Left ventricle myocardium inferior (tissue), 1 donor: ENCODE measurements at places on chromosomes 5 and 9.

- no peak for DNase-seq
Observed at GRCh38 chr5:175690025-175690424, 32.2 kb downstream of the HRH2 start.

DNA sequence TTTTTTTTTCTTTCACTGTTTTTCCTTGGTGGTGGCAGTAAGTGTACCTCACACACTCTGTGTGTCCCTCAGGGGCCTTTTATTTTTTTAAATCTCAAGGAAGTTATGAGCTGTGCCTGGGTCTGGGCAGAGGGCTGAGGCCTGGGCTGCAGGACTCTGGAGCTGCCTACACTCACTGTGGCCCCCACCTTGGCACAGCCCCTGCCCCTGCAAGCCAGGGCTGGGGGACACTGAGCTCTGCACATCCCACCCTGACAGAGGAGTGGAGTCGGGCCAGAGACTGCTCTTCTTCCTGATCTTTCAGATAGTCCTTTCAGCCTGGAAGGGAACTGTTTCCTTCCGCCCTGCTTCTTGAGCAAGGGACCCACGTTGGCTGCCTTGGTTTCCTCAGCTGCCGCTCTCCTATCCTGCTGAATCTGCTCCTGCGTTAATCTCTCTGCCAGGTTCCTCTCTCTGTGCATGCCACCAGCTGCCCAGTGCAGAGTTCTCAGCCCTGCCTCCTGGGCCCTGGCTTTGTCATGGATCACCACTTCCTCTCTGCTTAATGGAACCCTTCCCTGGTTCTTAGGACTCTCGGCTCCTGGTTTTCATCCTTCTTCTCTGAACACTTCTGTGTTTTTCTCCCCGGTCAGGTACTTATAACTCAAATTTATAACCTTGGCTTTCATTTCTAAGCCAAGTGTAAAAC, 502.3 kb downstream of the DIRAS2 start:
- no peak for DNase-seq

DNA sequence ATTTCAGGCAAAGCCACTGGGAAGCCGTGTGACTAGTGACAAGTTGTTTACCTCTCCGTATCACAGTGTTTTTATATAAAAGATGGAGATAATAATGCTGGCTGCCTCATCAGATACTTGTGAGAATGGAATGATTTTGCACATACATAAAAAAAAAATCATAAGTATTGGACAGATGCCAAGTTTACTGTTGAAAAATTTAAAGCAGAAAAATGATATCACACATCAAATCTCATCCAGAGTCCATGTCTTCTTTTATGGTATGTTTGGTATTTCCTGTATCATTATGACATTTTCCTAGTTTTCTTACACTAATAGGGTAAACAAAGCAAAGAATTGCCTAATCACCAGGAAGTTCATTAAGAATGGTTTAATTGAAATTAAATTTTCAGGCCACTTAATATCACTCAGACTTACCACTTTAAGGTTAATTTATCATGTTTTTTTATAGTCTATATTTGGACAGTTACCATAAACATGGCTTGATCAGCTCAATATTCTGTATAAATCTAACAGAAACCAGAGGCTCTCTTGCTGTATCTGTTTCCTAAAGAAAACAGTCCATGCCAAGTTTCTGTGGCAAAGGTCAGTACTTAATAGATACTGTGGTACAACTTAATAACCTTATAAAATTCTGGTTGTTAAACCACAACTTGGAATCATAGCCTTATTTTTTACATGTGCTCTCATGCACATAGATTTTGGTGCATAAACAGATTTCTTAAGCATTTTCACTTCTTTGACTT, 656.5 kb upstream of the RIOK2 start:
- no peak for DNase-seq

DNA sequence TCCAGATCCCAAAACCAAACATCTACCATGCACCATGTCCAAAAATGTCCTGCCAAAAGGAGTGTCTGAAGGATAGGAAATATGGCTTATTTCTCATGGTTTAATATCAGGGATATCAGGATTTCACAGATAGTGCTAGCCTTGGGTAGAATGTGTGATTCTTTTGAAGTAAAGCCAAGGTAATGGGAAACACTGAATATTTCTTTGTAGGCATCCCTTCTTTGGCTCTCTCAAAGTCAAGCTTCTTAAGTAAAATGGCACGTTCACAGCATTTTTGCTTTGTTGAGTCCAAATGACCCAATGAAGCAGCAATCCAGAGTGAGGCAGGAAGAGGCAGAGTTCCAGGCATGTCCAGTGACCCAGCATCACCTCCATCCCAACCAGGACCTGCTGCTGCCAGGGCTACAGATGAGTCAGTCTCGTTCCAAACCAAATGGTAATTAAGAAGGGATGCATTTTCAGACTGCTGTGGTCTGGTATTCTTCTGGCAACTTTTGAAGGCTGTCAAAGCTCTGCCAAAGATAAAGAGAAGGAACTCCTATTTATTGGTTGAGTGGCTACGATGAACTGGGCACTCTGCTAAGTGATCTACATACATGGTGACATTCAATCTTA, 678.8 kb upstream of the KLF4 start:
- DNase-seq: no peak

DNA sequence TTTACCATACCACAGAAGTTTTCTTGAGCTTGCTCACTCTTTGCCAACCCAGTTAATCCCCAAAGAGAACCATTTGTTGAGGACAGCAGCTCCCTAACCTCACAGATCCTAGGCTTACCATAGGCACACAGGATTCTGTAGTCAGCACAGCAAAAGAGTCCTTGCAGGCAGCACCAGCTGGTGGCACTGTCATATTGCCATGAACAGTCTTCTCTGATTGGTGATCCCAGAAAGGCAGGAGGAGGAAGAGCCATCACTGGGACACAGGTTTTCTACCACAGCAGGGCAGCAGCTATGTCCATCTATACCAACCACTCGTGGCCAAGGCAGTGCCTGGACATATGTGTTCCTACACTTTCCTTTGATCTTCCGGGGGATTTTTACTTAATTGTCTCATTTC, 297.1 kb upstream of the CD180 start:
- peak; percentile 32 for DNase-seq

- DNase-seq: no peak
Observed at GRCh38 chr9:96449523-96449844, 485 bp upstream of the HABP4 start.

- no peak for DNase-seq
Observed at GRCh38 chr9:2082772-2083171, 67.6 kb downstream of the SMARCA2 start.

- no peak for DNase-seq
Observed at GRCh38 chr9:89234205-89235067, 55.8 kb upstream of the SHC3 start.

GRCh38 chr5:169229342-169229892, 71.5 kb downstream of the SLIT3 start:
- no peak for DNase-seq

- DNase-seq: no peak
Observed at GRCh38 chr5:74633695-74634094, 6.8 kb downstream of the ENC1 start.

DNA sequence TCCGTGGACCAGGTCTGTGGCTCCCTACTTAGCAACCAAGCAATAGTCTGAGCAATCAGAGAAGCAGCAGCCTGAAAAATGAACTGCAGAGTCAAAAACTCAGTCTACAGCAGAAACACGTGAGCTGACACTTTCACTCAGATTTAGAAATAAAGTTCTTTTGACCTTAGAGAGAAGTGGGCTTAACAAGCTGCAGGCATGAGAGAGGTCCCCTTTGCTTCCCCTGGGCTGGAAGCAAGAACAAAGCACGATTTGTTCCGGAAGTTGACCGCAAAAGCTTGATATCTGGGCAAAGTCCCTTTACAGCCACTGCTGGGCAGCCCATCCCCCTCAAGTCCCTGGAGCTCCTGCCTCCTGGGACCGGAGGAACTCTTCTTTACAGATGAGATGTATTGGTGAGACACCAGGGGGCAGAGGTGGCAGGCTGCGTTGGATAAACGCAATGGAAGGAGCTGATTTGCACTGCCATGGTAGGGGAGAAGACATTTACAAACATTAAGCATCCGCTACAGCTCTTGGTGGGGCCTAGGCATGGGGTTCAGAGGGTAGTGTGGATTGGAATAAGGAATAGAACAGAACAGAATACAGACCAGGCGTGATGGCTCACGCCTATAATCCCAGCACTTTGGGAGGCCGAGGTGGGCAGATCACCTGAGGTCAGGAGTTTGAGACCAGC, 5.8 kb upstream of the SOWAHA start:
- no peak for DNase-seq

GRCh38 chr5:143448518-143448917, 45.0 kb upstream of the NR3C1 start:
- DNase-seq: no peak

- DNase-seq: peak; percentile 88
Observed at GRCh38 chr5:32193591-32193990, 19.5 kb upstream of the GOLPH3 start.

GRCh38 chr9:114031037-114031630, 47.0 kb downstream of the AMBP start:
- no peak for DNase-seq

DNA sequence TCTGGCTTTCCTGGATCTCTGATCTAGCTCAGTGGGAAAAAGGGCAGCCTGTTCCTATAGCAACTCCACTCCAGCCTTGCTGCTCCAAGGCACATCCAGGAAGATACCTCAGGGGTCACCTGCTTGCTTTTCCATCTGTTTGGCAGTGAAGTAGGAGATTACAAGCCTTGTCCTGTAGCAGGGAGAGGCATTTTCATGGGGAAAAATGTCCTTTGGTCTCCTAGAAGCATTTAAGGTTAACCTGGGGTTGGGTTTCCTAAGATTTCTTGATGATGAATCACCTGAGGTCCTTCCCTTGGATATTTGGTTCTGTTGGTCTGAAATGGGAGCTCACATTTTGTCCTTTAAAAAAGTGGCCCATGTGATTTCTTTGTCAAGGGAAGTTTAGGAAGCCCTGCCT, 1.5 kb upstream of the TMEM174 start:
- DNase-seq: no peak

GRCh38 chr5:90949469-90950358, 391.1 kb downstream of the ADGRV1 start:
- DNase-seq: no peak

GRCh38 chr9:84945878-84946538, 276.5 kb downstream of the NTRK2 start:
- DNase-seq: no peak

- no peak for DNase-seq
Observed at GRCh38 chr9:18748251-18748701, 274.3 kb downstream of the ADAMTSL1 start.

DNA sequence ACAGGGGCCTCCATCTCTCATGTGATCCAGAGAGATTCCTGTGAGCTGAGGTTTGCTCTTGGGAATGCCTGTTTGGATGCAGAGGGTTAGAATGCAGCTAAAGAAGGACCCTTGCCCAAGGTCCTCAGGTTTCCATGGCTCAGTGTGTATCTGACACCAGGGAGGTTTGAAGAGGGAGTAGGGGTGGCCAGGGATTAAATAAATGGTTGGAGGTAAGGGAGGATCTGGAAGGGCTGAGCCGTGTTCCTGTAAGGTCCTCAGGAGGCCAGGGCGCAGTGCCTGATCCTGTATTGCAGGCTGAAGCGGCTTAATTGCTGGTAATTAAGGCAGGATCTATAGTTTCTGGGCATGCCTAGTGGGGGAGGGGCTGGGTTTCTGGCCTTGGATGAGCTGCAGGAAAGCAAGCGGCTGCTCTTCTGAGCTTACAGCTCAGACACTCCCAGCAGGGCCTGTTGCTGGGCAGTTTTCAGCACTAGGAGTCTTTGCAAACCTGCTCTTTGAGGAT, 41.5 kb upstream of the MAP1B start:
- no peak for DNase-seq

DNA sequence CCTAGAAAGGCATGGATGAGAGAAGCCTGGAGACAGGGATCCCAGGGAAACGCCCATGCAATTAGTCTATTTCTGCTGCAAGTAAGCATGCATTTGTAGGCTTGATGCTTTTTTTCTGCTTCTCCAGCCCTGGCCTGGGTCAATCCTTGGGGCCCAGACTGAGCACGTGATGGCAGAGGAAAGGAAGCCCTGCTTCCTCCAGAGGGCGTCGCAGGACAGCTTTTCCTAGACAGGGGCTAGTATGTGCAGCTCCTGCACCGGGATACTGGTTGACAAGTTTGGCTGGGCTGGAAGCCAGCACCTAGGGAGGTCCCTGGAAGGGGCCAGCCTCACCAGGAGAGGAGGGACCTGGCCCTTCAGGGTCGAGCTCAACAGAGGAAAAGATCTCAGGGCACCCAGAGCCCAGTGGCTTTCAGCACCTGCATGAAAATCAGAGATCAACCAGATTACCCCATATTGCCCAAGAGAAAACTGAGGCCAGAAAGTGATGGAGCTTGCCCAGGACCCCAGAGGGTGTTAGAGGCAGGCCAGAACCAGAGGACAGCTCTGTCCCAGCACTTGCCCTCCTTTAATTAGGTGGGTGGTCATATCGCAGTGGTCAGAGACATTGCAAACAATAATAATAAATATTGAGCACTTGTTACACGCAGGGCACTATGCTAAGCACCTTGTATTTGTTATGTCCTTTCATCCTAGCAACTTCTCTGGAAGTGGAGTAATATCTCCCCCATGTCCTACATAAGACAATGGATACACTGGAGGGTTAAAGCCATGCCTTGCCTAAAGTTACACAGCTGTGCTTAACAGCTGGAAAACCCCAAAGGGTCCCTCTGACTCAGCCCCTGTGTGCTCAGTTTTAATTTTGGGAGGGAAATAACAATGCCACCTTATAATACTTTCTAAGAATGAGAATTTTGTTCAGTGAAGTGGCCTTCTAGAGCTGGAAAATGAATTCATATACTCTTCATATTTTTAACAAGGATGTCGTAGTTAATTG, 67.1 kb downstream of the KLF4 start:
- DNase-seq: peak; percentile 60

DNA sequence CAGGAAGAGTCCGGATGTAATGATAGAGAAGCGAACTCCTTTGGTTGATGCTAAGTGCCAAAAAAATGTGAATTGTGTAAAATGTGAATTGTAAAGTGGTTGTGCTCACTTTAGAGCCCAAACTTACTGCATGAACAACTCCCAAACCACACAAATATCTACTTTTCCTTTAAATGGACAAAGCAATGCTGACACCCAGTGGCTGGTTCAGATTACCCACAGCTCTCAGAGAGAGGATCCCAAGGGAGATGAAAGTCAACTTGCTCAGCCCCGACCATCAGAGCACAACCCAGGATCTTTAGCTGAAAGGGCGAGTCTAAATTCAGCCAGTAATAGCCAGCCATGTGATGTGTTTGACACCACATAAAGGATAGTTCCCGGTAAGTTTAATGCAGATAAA, 133.7 kb downstream of the NMUR2 start:
- DNase-seq: no peak

DNA sequence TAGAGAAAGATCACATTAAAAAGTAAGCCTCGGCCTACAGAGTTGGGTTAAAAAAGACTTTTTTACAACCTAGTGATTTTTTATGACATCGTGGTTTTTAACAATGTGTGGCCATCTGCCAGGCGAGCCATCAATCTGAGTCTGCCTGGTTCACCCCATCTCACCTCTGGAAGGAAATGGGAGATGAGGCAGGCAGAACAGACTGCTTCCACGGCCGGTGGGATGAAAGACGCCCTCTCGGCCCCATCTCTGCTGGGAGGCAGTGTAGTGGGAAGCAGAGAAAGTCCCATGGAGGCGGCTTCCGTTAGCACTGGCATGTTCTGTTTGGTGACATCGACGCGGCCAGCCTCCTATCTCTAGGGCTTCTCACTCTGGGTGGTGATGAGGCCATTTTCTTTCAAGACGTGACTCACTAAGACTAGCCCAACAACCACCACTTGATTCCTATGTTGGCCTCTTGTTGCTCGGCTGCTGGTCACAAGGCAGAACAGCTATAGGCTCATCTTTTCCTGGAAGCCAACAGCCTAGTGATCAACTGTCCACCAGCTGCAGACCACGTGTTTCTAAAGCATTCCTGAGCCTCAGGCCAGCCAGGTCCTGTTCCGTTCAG, 132.4 kb upstream of the OTULINL start:
- DNase-seq: no peak
